ENCODE measurements at places on chromosomes 4 and X. TPM values are rescaled to one million over a fixed set of nuclear protein-coding genes. Genes with fewer than 3 reads are reported as not detected.

DNA sequence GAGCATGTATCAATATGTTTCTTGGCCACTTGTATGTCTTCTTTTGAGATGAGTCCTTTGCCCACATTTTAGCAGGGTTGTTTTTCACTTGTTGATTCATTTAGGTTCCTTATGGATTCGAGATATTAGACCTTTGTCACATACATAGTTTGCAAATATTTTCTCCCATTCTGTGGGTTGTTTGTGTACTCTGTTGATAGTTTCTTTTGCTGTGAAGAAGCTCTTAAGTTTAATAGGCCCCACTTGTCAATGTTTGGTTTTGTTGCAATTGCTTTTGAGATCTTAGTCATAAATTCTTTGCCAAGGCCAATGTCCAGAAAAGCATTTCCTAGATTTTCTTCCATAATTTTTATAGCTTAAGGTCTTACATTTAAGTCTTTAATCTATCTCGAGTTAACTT is 280.7 kb upstream of the GALNT7 start:
- no peak for DNase-seq

GRCh38 chr4:10025230-10025806 is 4.0 kb upstream of the SLC2A9 start:
- DNase-seq = no peak

- peak; percentile 75 for DNase-seq
These were observed 1.3 kb downstream of the SH3TC1 start for GRCh38 chr4:8200302-8200975.

GRCh38 chrX:16208601-16209000 is 41.3 kb downstream of the MAGEB17 start:
- DNase-seq = no peak

- no peak for DNase-seq
These were observed 10.5 kb downstream of the GPR82 start for GRCh38 chrX:41734530-41734929.

DNA sequence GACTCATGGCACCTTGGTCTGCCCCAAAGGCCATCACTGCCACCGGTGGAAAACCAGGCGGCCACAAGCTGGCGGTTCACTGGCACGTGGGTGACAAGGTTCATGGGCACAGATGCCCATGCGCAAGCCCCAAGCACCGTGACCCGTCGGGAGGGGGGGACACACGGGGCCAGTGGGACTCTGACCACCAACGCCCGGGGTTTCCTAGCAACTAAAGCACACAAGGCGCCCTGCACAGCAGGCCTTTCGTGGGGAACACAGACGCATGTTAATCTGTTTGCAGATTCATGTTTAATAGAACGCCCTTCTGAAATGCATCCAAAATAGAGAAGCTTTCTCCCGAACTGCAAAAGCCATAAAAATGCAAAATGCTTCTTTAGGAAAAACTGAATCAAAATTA is 43.9 kb downstream of the FAM53A start:
- DNase-seq = no peak

GRCh38 chr4:138217567-138217966 is 24.6 kb downstream of the SLC7A11 start:
- DNase-seq = no peak

DNA sequence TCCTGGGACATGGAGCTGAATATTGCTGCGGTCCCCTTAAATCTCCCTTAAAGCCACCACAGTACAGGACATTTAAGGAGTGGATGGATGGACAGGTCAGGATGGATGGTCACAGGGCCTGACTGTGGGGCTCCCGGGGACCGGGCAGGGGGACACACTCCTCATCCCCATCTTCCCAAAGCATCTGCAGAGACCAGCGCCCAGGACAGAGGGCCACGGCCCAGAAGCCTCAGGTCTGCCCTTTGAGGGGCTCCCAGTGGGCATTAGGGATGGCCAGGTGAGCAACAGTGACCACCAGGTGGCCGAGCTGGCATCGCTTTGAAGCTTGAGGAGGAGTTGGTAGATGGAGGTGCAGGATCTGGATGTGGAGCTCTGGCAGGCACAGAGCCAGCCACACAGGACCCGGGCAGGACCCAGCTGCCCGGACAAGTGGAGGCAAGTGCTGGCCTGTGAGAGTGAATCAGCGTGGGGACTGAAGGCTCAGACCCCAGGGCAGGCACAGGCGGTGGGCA is 51.4 kb downstream of the ABLIM2 start:
- no peak for DNase-seq

DNA sequence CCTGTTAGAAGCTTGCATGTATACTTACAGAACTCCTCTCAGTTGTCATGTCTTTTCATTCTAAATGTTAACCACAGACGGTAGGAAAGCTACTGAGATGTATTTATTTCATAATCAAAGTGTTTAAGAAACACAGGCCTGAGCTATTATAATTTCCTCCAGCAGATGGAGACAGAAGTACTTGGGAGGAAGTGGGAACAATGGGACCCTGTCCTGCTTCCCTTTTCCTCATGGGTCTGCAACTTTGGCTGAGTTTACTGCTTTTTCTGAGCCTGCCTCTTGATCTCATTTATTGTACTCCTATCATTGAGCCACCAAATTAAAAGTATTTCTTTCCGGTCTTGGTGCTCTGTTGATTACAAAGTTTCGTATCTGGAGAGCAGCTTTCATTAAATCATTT is 67.7 kb upstream of the SPANXN2 start:
- DNase-seq = peak; percentile 13

GRCh38 chr4:129972257-129972656 is 876.3 kb downstream of the C4orf33 start:
- DNase-seq = no peak

DNA sequence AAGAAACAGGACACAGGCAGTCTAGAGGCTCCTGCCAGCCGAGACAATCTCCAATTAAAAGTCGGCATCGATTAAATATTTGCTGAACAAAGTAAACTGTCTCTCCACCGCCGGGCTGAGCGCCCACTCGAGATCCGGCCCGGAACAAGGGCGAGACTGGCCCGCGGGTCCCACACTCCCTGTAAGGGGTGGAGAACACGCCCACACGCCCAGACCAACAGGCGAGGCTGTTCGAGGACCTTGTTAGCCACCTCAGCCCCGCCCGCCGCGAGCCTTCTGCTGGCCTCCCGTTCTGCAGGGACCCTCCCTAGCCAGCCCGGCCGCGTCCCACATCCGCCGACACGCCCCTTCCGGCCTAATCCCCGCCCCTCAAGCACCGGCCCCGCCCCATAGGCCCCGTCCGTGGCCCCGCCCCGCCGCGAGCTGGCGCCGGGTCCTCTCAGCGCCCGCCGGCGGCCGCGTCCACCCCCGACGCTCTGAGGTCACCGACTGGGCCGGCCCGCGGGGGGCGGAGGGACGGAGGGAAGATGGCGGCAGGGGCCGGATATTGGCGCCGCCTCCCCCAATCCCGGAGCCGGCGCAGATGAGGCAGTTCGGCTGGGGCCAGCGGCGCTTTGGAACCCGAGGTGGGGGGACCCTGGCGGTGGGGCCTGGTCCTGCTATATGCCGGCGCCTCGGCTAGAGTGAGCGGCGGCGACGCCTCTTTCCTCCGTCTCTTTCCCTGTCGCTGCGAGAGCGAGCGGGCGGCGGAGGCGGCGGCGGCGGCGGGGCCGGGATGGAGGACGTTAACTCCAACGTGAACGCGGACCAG is at the start of gene SLAIN2:
SLAIN2 (plus strand) TSS at position 565 of the 811 bp plus-strand sequence; CDS start at position 776, 211 bp downstream.
- DNase-seq = peak; percentile 99

DNA sequence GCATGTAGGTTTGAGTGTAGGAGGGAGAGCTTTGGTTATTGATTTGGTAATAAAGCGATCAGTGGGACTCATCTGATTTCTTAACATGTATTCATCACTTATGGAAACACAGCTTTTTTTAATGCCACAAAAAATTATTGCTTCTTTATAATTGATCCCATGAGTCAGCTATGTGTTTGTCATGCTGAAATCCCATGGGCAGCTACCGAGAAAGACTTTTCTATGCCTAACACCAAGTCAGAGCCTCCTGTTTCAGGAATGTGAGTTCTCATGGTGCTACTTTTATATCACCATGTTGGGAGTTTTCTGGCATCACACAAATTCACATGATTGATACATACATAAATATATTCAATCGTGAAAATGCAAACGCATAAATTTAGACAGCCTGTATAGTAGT is 165.7 kb downstream of the RAPGEF2 start:
- DNase-seq = no peak

The NXF2 gene
- 18.0 TPM for total RNA-seq

The PASD1 gene
- 34.1 TPM for total RNA-seq

The TEX11 gene
- 7.1 TPM for total RNA-seq

The XK gene
- 3.3 TPM for total RNA-seq

The APLN gene
- 3.1 TPM for total RNA-seq

The PCYT1B gene
- 23.9 TPM for total RNA-seq

The QRFPR gene
- total RNA-seq = 2.4 TPM
